Temporal lobe (tissue), 4 donors: ENCODE measurements at places on chromosomes 3 and 15. TPM values are rescaled to one million over a fixed set of nuclear protein-coding genes. Genes with fewer than 3 reads are reported as not detected.

The DAPK2 gene
- 3.4 TPM for total RNA-seq

The P3H2 gene
- total RNA-seq: 3.7 TPM

The C3orf80 gene
- 9.6 TPM for total RNA-seq

The ITPKA gene
- 1.2 TPM for total RNA-seq

The MOBP gene
- 0.25 TPM for total RNA-seq

The MEGF11 gene
- 5.2 TPM for total RNA-seq

The PATL2 gene
- not detected for total RNA-seq

The PIK3CB gene
- 38.1 TPM for total RNA-seq

The IGSF11 gene
- total RNA-seq: 8.9 TPM

The TGM5 gene
- not detected for total RNA-seq

The SHC4 gene
- 5.4 TPM for total RNA-seq

The VEPH1 gene
- 14.3 TPM for total RNA-seq

The EDEM1 gene
- 10.6 TPM for total RNA-seq

The GALK2 gene
- total RNA-seq: 36.6 TPM

The CCNB2 gene
- 2.7 TPM for total RNA-seq

The UACA gene
- 20.9 TPM for total RNA-seq

The TMCO5A gene
- not detected for total RNA-seq

The BRPF1 gene
- 13.5 TPM for total RNA-seq

The ATP8B4 gene
- 4.4 TPM for total RNA-seq

The P2RY13 gene
- 1.5 TPM for total RNA-seq

The BLM gene
- total RNA-seq: 4.2 TPM
